Omental fat pad (tissue), 4 donors: ENCODE measurements at places on chromosomes 12 and 14. TPM values are rescaled to one million over a fixed set of nuclear protein-coding genes. Genes with fewer than 3 reads are reported as not detected.

MBIP gene
- 13.5 TPM for total RNA-seq

CCDC196 gene
- not detected for total RNA-seq

PAX9 gene
- not detected for total RNA-seq

NAB2 gene
- 20.9 TPM for total RNA-seq

EIF2S3B gene
- not detected for total RNA-seq

HOXC6 gene
- total RNA-seq: 0.24 TPM

USP44 gene
- 4.7 TPM for total RNA-seq

DNA sequence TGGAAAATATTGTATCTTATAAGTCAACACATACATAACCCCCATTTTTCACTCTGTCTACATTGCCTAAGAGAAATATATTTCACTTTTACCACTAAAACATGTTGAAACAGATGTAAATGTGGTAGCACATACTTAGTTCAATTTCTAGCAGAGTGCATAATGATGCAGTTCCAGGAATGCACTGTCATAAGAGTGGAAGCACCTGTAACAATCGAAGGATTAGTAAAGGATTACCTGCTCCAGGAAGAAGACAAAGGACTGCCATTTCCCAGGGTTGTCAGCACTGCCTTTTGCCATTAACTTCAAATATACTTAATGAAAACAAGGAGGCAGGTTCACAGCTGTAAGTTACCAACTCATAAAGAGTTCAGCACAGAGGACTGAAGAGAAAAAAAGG, 24.6 kb downstream of the DAD1 start:
- DNase-seq: no peak

DNA sequence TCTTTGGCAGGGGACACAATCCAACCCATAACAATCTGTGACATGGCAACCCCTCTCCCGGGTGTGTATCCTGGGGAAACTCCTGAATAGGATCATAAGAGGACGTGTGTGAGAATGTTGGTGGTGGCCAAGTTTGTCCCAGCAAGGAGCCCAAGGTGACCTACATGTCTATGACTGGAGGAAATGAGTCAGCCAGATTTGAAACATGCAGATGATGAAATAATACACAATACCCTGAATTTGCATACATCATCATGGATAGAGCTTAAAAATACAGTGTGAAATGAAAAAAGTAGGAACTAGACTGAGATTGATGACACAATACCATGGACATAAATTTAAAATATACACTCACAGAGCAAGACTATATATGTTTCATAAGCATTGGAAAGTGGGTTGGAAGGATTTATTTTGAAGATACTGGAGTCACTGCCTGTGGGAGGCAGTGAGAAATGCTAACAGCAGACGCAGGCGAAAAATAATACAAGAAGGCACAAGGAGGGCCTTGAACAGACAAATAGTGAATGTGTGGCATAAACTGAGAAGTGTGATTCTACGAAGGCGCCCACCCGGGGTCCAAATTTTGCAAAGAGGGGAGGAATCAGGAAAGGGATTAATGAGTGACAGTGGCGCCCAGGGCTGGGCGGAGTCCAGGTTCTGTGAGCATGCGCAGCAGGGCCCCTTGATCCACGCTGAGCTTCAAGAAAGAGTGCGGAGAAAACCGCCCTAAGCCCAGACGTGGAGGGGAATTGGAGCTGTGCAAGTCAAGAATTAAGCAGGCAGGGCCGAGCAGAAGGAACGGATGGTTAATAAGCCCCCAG, 7.0 kb upstream of the MAP1LC3B2 start:
- no peak for DNase-seq

DNA sequence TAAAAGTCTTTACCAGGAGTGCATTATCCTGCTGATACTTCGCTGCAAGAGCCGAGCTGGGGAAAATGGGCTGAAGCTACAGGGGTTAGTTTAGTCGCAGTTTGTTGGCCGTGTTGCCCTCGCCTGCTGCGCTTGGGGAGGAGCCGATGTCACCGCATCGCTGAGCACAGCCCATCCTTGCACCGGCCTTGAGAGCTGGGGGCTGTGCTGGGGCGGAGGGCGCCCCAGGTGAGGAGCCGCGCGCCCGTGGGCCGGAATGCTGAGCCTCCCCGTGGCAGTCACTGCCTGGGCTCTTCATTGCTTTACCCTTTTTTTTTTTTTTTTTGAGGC, 50.0 kb downstream of the ADGRD1 start:
- no peak for DNase-seq

GRCh38 chr12:113620437-113620976, 148.8 kb upstream of the LHX5 start:
- no peak for DNase-seq

GRCh38 chr12:43436597-43436996, 115.4 kb downstream of the ADAMTS20 start:
- no peak for DNase-seq

DNA sequence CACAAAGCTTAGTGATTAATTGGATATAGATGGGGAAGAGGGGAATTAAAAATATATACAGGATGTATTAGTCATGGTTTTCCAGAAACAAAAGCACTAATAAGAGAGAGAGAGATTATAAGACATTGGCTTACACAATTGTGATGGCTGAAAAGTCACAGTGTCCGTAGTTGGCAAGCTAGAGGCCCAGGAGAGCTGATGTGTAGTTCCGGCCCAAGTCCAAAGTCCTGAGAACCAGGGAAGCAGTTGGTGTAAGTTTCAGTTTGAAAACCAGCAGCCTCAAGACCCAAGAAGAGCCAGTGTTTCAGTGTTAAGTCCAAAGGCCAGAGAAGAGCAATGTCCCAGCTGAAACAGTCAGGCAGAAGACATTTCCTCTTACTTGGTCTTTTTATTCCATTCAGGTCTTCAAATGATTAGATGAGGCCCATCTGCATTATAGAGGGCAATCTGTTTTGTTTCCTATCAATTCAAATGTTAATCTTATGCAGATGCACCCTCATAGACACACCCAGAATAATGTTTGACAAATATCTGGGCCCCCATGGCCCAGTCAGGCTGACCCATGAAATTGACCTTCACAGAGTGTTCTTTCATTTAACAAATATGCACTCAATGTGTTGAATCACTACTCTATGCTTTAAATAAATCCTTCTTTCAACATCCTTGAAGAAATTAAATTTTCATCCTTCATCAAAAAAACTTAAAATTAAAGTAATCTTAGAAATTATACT, 67.2 kb upstream of the DIO2 start:
- DNase-seq: no peak

DNA sequence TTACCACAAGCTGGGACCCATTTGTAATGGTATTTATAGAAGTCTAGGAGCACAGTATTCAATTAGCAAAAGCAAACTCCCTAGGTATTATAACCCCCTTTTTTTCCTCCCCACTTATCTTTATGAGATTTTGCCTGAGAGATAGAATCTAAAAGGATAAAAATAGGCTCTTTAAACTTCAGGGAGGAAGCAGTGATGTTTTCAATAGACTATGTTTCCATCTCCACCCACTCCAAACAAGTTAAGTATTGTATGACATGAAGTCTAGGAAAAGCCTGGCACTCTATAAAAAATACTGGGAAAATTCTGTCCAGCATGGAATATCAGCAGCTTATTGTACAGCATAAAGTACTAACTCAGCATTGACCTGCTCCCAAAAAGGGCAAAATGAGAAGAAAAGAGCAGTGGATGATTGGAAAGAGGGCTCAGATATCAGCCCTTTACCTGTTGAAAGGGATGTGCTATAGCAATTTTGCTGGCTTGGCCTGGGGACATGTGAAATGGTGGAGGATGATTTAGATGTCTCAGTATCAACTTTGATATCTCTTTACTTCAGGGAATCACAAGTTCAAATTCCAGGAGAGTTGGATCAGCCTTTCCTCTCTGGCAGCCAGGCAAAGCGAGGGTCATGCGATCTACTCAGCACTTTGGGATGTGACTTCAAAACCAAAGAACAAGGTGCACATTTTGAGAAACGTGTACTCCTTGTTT, 72.4 kb downstream of the IGF1 start:
- no peak for DNase-seq

DNA sequence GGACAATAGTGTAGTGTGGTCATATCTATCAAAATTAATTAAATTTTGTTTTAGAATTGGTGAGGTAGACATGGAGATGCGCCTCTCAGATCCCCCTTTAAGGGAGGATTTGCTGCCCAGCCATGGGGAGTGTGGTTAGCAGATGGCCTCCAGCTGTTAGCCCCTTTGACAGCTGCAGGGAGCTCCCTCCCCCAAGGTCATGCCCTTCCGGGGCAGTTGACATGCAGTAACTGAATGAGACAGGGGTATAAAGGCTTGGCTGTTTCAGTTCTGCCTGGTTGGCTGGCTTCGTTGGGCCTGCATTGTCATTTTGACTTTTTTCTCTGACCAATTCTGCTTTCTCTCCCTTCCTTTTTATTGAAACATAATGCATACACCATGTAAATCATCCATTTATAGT, 291.5 kb upstream of the SRRM4 start:
- DNase-seq: no peak

DNA sequence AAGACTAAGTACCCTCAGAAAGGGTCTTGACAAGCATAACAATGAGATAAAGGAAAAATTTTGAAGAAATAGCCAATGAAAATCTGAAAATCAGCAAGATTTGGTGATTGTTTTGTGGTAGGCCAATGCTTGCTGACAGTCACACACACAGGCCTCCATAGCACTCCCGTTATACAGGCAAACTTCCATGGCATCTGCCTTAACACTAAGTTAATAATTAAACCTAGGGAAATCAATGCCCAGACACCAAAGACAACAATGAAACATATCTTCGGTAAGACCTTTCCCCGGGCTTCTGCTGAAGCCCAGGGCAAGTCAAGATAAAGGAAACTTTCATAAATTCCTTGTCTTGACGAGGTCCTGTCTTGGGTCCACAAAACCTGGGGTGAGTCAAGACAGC, 18.6 kb upstream of the RERGL start:
- DNase-seq: no peak

- DNase-seq: no peak
Measured at GRCh38 chr14:68820536-68820935, 27.7 kb upstream of the ZFP36L1 start.

DNA sequence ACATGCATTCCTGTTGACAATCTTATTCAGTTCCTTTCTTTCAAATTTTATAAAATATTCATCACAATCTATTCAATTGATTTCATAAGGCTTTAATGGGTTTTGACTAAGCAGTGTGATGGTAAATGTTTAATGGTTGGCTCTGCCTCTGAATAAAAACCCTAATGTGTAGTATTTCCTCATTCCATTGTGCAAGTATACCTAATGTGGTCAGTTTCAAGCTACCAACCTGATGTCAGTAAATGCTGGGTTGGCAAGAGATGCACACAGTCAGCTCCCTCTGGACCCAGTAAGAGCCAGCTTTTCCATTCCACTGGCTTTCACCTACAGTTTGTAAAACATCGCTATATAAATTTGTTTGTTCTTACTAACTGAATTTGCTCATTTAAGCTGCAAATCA, 53.9 kb downstream of the METTL25 start:
- no peak for DNase-seq

- no peak for DNase-seq
Measured at GRCh38 chr12:116656306-116656705, 81.6 kb downstream of the SPRING1 start.

GRCh38 chr14:69632593-69633151, 21.3 kb downstream of the SUSD6 start:
- DNase-seq: no peak

DNA sequence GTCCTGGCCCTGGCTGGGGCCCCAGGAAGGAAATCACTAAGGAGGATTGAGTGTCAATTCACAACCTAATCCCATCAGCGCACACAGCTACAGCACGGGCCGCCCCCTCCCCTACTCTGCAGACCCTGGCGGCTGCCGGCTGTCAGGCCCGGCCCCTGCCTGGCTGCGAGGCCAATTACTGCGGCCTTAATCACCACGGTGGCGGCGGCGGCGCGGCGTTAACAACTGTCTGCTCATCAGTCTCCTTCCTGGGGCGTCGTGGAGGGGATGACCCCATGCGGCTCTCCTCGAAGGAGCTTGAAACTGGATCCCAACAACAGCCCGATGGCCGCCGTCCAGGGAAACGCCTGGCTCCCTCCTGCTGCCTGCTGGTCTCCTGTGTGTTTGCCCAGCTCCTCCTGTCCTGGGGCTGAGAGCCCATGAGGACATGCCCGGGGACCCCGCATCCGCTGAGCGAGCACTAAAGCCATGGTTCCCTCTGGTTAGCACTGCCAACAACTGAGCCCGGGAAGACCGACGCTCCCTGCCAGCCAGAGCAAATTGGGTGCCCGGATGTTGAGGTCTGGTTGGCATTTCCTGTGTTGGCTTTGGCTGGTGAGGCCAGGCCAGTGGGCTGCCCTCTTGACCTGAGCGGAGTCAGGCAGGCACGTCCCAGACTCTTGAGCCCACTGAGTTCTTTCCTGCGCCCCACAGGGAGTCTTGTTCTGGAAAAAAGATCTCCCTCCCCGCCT, 21.8 kb upstream of the EIF2B2 start:
- DNase-seq: no peak

DNA sequence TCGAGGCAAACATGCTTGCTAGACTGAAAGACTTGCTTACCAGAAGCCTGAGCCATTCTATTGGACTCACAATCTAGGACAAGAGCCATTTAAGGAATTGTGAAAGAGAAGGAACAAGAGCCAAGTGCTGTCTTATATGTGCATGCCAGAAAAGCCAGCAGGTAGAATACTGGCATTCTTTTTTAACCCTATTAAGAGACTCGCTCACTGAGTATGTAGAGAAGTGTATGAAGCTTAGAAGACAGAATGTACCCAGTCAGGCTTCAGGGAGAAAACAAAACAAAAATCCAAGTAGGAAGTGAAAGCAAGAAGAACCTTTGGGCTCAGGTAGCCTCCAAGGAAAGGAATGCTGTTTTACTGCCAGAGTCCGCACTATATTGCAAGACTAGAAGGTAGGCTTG, 65.9 kb downstream of the DCAF5 start:
- DNase-seq: no peak

DNA sequence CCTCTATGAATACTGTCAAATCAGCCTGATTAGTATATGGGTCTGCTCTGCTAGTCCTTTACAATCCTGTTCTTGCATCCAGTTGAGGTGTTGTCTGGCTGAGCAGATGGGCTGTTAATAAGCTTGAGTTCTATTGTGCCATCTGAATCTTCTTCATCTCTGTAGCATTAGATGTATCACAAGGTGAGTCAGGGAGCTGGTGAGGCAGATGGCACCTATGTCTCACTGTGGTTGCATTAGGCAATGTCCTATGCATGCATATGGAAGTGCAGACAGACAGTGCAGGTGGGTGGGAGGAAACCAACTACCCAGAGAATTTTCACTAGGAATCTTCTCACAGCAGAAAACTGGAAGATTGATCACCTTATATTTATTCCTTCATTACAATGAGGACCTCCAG, 165.7 kb upstream of the STXBP6 start:
- DNase-seq: no peak

- DNase-seq: no peak
Measured at GRCh38 chr14:39946807-39947206, 514.6 kb upstream of the FBXO33 start.

DNA sequence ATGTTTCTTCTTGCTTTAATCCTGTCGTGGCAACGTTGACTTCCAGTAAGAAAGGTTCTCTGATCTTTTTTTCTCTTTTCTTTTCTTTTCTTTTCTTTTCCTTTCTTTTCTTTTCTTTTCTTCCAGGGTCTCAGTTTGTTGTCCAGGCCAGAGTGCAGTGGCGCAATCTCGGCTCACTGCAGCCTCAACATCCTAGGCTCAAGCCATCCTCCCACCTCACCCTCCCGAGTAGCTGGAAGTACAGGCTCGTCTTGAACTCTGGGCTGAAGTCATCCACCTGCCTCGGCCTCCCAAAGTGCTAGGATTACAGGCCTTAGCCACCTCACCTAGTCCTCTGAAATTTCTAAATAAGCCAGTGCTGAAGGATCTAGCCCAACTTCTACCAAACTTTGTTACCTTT, 1.3 kb upstream of the MAP3K9 start:
- DNase-seq: no peak
